ENCODE measurements at places on chromosomes 5 and 9.

DNA sequence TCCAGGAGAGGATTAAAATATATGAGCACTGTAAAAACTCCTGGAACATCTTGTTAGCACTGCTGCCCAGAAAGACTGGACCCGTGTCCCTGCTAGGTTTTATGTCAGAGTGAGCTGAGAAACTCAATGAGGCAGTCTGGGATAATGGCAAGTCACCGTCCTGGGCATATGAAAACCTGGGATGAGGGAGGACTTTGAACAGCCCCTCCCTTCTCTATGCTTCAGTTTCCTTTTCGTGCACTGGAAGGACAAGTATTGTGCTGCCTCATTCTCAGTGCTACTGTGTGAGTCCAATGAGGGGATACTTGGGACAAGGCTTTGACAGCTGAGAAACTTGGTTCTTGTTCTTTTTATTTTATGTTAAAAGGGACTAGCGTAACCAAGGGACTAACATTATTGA lies 143.0 kb upstream of the SHB start:
- no peak for ATAC-seq

- no peak for ATAC-seq
These were observed 29.9 kb upstream of the NKD2 start for GRCh38 chr5:978693-979092.

DNA sequence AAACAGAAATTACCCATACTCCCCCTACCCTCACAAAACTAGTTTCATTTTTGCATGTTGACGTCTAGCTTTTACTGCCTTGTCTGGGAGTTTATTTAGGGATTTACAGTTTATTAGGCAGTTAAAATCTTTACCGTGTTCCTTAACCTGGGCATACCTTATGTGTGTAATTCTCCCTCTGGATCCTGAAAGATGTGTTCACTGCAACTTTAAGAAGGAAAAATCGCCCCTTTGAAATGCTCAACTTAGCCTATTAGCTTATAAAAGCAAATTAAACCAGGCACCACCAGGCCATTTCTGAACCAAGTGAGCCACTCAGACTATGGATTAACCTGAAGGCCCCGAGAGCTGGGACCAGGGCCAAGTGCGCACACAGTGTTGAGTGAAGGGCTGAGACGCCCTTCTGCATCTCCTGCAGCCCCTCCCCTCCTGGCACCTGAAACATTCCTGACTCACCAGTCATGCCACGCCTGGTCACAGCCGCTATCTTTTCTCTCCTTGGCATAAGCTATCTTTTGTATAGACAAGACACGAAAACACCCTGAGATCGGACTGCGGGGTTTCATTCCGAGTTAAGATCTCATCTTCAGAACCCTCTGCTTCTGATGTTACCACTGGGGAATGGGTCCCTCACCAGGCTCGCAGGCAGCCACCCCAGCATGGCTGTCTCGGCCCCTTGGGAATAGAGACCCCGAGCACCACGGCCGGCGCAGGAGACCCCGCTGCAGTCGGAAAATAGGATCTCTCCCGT lies 111.9 kb downstream of the ROR2 start:
- ATAC-seq = peak; percentile 85

- ATAC-seq = no peak
These were observed 187.6 kb upstream of the TNC start for GRCh38 chr9:115305543-115305942.

DNA sequence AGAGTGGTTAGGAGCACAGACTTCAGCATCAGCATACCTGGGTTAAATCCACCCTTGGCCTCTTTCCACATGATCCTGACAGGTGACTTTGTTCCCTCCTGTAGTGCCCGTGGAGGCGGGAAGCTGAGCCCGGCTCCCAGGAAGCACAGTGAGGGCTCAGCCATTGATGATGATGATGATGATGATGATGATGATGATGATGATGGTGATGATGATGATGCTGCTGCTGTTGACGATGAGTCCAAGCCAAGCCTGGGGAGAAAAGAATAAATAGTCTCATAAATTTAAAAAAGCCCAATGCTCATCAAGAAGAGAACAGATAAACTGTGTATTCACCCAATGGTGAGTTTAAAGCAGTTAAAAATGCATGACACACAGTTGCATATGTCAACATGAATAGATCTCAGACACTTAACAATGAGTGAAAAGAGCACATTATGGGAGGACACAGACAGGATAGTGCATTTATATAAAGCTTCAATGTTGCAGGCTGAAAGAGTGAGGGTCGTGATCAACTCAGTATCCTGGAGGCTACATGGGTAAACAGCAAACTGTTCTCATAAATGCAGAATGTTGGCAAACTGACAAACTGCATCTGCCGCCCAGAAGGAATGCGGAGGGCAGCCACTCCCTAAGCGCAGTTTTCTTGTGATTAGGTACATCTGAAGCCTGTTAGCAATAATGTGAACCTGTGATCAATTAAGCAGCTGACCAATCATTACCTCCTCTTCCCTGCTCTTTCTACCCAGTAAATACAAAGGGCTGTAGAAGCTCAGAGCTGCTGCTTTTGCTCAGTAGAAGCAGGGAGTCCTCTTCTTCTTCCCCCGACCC lies 11.7 kb upstream of the CFAP157 start:
- ATAC-seq = no peak

DNA sequence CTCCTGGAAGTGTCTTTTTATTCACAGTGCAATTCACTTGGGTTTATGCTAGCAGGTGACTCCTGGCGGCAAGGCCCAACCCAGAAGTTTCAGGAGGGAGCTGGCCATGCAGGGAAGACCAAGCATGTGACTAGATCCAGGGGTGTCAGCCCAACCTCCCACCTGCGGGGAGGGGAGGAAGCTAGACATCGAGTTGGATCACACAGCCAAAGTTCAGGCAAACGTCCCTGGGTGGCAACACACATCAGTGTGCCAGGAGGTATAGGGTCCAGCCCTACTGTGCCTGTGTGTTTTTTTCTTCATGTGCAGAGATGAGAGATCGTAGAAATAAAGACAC lies 25.3 kb downstream of the PNPLA7 start:
- ATAC-seq = no peak

GRCh38 chr5:179240561-179240960 lies 104.7 kb downstream of the ADAMTS2 start:
- ATAC-seq = no peak

GRCh38 chr9:78605041-78606000 lies 308.4 kb downstream of the PSAT1 start:
- ATAC-seq = peak; percentile 47

- ATAC-seq = peak; percentile 54
These were observed 238.8 kb downstream of the GADD45G start for GRCh38 chr9:89843591-89843990.

DNA sequence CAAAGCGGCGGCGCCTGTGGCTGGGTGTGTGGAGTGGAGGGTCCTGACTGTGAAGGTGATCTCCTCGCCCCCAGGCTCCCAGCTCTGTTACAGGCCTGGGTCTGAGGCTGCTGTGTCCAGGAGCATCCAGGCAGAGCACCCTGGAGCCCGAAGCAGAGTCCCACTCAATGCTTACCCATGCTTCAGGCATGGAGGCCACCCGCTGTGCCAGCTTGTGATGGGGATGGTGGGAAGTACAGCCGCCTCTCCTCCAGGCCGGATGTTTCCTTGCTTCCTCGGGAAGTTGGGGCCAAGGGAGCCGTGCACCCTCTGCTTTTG lies 255.9 kb upstream of the IRX1 start:
- ATAC-seq = no peak

GRCh38 chr5:133913413-133914155 lies 54.8 kb downstream of the C5orf15 start:
- ATAC-seq = no peak

GRCh38 chr5:148166550-148167283 lies 1.6 kb upstream of the SPINK14 start:
- no peak for ATAC-seq

- no peak for ATAC-seq
These were observed 274.3 kb downstream of the GAS1 start for GRCh38 chr9:86672966-86673365.

DNA sequence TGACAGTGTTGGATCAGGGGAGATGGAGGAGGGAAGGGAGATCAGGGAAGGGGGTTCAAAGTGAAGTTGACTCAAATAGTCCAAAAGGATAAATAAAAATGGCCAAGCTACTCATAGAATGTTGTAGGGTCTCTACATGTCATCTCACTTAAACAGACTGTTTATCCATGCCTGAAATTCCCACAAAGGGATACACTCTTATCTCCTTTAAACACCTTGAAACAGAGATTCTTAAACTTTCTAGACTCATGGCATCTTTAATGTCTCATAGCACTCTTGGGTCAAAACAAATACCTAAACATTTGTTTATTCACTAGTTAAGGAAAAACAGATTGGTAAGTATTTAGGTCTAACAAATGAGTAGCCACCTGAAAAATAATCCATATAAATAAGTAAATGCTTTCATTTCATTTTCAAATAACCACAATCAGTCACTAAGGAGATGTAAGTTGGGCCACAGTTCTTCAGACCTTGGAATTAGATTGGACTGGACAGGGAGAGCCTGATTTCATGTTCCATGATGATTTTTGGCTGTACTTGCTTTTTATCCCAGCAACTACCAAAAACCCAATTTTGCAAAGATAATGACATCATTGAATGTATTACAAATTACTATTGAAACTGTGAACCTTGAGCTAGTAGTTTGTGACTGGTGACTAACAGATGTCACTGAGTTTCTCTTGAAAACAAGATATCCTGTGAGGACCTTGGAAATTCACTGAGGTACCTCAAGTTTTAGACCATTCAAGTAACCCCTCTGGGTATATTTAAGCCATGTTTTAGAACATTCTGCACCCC lies 62.5 kb upstream of the ISOC1 start:
- no peak for ATAC-seq

DNA sequence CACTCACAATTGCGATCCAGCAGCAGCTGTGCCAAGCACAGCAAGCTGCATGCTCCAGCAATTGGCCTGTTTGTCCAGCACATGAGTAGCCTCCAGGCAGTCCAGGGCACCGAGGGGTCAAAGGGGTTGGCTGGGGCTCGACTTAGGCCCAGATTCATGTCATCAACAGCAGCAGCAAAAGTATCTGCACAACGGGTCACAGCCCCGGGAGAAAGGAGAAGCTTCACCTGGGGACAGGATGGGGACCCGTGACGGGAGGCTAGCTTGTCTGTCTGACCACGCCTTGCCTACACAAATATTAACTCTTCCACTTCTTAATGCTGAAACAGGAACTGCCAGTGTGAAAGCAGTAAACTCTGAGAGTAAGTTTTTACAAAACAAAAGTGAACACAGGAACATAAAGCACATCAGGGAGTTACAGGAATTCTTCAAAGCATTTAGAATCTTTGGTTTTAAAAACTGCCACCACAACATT lies 191.2 kb downstream of the PIK3R1 start:
- ATAC-seq = peak; percentile 49

DNA sequence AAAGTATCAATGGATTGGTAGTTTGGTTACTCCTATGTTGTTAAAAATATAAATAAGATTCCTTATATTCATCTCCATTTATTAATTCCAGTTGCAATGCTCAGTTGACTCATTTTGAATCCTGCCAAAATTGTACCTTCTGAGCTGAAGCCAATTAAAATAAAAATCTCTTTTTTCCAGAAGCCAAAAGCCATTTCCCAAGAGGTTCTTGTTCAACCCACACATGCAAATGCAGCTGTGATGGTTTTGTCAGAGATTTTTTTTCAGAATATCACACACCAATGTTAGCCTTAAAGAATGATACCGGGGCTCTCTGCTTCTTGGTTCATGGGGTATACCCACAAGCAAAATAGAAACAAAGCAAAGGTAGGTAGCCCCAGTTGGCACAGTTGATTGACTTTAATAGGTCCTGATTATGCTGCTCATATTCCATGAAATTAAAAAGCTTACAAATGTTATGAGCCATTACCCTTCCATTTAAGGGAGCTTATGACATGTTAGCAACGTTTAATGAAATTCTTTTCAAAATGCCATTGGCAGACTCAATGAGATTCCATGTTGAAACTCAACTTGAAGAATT lies 208.0 kb downstream of the SGCD start:
- no peak for ATAC-seq

DNA sequence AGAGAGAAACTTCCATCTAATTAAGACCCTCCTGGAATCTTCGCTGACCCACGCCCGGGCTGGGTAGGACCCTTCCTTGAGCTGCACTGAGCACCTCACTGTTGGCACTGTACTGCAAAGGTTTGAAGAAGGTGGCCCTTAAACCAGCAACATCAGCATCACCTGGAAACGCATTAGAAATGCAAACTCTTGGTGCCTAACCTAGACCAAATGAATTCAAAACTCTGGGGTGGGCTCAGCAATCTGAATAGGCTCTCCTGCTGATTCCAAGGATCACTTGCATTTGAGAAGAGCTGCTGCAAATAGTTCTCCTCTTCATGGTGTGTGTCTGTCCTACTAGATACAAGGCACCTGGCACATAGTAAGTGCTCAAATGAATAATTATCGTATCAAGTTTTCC lies 2.7 kb upstream of the ZNF618 start:
- no peak for ATAC-seq

- no peak for ATAC-seq
These were observed 66.3 kb downstream of the C9orf50 start for GRCh38 chr9:129554649-129555048.

- no peak for ATAC-seq
These were observed 93.0 kb downstream of the PHF2 start for GRCh38 chr9:93669116-93669957.

- no peak for ATAC-seq
These were observed 474.2 kb downstream of the DNAH5 start for GRCh38 chr5:13470263-13470662.

DNA sequence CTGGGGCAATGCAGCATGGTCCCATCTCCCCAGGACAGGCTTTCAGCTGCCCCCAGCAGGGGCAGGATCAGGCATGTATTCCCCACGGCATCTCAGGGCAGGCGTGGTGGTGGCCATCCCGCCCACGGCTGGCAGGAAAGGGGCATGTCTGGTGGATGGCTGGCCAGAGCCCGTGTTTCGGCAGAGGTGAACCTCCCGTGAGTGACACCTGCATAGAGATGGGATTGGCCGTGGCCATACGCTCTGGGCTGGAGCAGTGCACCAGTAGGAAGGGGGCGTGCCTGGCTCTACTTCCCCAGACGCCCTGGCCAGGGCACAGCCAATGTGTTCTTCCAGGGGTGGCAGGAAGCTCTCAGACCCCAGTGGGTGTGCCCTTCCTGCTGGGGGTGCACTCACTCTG lies 139.1 kb downstream of the ZNF354C start:
- ATAC-seq = no peak

- no peak for ATAC-seq
These were observed 269.5 kb downstream of the ARHGEF28 start for GRCh38 chr5:73895471-73895870.

GRCh38 chr9:83656952-83657351 lies 34.0 kb downstream of the IDNK start:
- no peak for ATAC-seq

- ATAC-seq = no peak
These were observed 71.5 kb downstream of the HSPA4 start for GRCh38 chr5:133123297-133123696.

GRCh38 chr5:151676314-151676712 lies 10.4 kb downstream of the SPARC start:
- no peak for ATAC-seq

DNA sequence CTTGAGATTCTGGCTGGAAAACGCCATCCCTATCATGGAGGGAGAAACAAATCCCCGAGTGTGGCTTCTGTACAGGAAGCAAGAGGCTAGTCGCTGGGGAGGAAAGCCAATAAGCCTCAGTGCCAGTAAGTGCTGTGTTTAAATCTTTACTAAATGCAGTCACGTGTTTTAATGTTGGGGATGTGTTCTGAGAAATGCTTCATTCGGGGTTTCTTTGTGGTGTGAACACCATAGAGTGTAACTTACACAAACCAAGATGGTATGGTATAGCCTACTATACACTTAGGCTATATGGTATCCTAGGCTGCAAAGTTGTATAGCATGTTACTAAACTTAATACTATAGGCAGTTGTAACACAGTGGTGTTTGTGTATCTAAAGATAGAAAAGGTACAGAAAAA lies 94.7 kb downstream of the GCNT1 start:
- ATAC-seq = no peak

GRCh38 chr9:111994831-111995458 lies 98.3 kb downstream of the UGCG start:
- ATAC-seq = no peak

Measured in esophagus mucosa (tissue), 1 donor.